ENCODE measurements at places on chromosomes 13 and 19.
A peak's percentile ranks its signal among the peaks of the same experiment; 100 is the strongest.

DNA sequence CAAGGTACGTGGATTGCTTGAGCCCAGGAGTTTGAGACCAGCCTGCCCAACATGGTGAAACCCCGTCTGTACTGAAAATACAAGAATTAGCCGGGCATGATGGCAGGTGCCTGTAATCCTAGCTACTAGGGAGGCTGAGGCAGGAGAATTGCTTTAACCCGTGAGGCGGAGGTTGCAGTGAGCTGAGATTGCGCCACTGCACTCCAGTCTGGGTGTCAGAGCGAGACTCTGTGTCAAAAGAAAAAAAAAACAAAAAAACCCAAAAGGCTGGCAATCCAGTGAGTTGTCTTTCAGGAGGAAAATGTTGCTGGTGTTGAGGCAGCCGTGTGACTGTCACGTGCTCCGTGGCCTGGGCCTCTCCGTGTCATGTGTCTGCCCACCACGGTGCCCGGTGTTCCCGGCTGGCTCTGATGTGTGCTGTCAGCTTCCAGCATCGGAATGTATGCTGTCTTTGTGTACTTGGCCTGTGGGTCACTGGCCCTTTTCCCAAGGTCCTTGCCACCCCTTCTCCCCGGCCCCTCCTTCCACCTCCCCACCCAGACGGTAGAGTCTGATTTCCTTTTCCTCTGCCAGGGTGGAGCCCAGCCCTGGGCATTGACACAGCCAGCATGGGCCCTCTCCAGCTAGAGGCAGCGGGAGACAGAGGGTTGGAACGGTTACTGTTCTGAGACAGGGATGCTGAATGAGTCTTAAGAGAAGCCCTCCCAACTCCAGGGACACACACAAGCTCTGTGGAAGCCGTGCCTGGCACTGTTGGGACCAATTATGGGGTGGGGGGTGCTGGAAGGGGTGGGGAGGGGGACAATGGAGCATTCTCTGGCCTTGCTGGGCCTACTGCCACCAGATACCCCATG, 7.2 kb upstream of the TUBB4A start:
- no peak overlapping the region for H3K27ac ChIP-seq
- H3K36me3 ChIP-seq = no peaks in the 10 kb centered on the region
- DNase-seq = no peak
- no peak overlapping the region for H3K4me3 ChIP-seq

DNA sequence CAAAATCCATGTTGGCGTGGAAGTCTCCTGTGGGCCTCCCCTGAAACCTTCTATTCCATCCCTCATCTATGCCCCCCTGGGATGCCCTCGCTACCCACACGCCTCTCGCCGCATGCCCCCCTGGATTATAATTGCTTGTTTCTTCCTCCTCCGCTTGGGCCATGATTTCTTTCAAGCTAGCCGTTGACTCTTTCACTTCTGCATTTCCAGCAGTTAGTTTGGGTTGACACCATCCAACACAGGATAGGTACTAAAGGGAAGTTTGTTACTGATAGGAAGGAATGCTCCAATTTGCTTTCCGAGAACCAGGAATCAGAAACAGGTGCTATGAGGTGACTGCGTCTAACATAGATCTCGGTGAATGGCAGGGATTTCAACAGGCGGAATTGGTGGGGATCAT, 7.7 kb upstream of the SLC25A15 start:
- H3K27ac ChIP-seq = no peak overlapping the region
- no peaks in the 10 kb centered on the region for H3K36me3 ChIP-seq
- no peak for DNase-seq
- H3K4me1 ChIP-seq = no peaks in the 10 kb centered on the region
- H3K4me3 ChIP-seq = no peak overlapping the region

- no peak within 1 kb of the TSS for H3K27ac ChIP-seq
- H3K4me1 ChIP-seq = peaks cover 4% of the 10 kb centered on the region
- DNase-seq = peak; percentile 78
- H3K4me3 ChIP-seq = no peak within 1 kb of the TSS
- peaks cover 3% of the 10 kb centered on the region for H3K36me3 ChIP-seq
- peaks cover 15% of the 10 kb centered on the region for H3K27me3 ChIP-seq
Measured at GRCh38 chr19:48393559-48394330, at the start of gene GRIN2D. Gene GRIN2D (plus strand): TSS chr19:48393668. CDS start chr19:48398393, 4,725 bp downstream.

GRCh38 chr19:10625762-10626138, 397 bp downstream of the SLC44A2 start:
- H3K4me1 ChIP-seq = no peaks in the 10 kb centered on the region
- DNase-seq = peak; percentile 28
- peak overlapping the region; percentile 47 for H3K4me3 ChIP-seq
- H3K27ac ChIP-seq = peak overlapping the region; percentile 66

- H3K4me3 ChIP-seq = no peak overlapping the region
- peak; percentile 69 for DNase-seq
- no peaks in the 10 kb centered on the region for H3K4me1 ChIP-seq
- H3K27ac ChIP-seq = no peak overlapping the region
- no peaks in the 10 kb centered on the region for H3K36me3 ChIP-seq
- H3K27me3 ChIP-seq = no peaks in the 10 kb centered on the region
Measured at GRCh38 chr19:11278670-11279069, 16.3 kb upstream of the DOCK6 start.

- H3K27me3 ChIP-seq = no peaks in the 10 kb centered on the region
- peak overlapping the region; percentile 58 for H3K27ac ChIP-seq
- peaks cover 2% of the 10 kb centered on the region for H3K36me3 ChIP-seq
- DNase-seq = peak; percentile 99
Measured at GRCh38 chr19:46600384-46601317, 479 bp upstream of the CALM3 start.

DNA sequence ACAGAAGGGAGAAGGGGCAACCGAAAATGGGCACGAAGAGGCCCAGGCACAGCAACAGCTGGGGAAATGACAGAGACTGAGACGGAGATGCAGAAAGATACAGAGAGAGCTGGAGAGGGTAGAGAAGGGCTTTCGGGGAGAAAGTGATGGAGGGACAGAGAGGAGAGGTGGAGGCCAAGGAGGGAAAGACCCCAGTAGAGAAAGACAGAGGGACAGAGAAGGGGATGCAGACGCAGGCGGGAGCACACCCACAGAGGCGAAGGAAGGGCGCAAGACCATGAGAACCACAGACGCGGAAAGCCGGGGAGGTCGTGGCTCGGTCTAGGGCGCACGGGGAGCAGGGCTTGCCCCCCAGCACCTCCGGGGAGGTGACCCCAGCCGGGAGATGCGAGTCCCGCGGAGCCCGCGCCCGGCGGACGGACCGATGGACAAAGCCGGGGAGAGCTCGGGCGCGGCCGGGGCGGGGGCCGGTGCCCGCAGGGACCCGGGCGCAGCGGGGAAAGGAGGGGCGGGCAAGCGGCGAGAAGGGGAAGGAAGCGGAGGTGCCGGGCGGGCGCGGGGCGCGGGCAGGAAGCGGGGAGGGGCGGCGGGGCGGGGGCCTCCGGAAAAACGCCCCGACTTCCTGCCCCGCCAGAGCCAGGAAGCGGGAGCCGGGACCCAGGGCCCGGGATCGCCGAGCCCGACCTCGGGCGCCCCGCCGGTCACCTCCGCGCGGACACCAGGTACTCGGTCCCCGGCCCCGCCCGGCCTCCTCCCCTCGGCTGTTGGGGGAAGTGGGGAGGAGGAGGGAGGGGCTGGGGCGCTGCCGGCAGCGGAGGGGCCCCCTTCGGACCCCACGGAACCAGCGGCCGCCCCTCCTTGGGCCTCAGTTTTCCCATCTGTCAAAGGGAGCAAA, at the start of gene ARHGEF1:
ARHGEF1 (plus strand) TSS at position 617 of the 895 bp plus-strand sequence. CDS start 4,899 bp downstream, outside the sequence.
- H3K27ac ChIP-seq = no peak within 1 kb of the TSS
- no peak for DNase-seq
- H3K4me1 ChIP-seq = peaks cover 10% of the 10 kb centered on the region
- H3K36me3 ChIP-seq = no peaks in the 10 kb centered on the region
- H3K4me3 ChIP-seq = peak within 1 kb of the TSS; percentile 93

GRCh38 chr19:31170046-31170445, 179.2 kb downstream of the TSHZ3 start:
- no peaks in the 10 kb centered on the region for H3K27me3 ChIP-seq
- no peak for DNase-seq
- H3K4me1 ChIP-seq = no peaks in the 10 kb centered on the region

DNA sequence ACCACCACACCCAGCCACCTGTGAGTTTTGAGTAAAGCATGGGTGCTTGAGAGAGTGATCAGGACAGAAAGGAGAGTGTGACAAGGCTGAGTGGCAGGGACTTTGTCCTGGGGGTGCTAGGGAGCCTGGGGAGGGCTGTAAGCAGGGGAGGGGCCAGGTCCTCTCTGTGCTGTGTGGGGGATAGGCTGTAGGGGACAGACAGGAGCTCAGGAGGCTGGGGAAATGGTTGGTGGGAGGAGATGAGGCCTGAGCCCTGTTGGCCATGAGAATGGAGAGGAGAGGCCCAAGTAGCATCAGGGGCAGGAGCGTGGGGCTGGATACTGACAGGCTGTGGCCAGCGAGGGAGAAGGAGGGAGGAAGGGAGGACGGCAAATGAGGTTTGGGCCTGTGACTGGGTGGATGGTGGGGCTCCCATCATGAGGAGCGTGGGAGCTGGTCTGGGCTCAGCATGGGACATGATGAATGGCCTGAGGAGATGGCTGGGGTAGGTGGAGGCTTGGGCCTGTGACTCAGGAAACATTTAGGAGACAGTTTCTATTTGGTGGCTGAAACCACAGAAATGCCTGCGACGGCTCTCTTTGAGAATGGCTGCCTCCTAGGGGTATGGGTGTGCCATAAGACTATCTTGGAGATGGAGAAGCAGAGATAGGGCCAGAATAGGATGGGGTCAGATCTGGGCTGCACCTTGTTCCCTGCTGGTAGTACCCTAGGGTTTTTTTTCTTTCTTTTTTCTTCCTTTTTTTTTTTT, 25.0 kb downstream of the GRIN2D start:
- H3K4me3 ChIP-seq = no peak overlapping the region
- no peaks in the 10 kb centered on the region for H3K27me3 ChIP-seq
- peak; percentile 68 for DNase-seq
- H3K27ac ChIP-seq = no peak overlapping the region
- H3K4me1 ChIP-seq = no peaks in the 10 kb centered on the region

GRCh38 chr19:41682437-41682836, 5.6 kb downstream of the CEACAM7 start:
- H3K36me3 ChIP-seq = no peaks in the 10 kb centered on the region
- no peak for DNase-seq
- no peak overlapping the region for H3K4me3 ChIP-seq
- no peak overlapping the region for H3K27ac ChIP-seq
- no peaks in the 10 kb centered on the region for H3K27me3 ChIP-seq
- no peaks in the 10 kb centered on the region for H3K4me1 ChIP-seq

DNA sequence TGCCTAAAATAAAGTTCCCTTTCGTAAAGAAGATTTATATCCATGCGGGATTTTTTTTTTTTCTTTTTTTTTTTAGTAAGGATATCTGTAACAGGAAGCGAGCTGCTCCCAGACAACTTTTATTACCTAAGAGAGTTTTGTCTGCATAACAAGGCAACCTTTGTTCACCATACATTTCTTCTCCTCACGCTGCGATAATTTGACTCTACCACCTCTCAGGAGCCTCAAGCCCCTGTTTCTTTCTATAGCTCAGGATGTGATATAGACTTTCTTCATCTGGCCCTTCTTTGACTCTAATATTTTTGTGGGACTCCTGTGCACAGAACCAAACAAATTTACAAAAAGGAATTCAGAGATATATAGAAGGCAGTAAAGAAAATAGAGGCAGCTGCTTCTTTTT, 1053.7 kb upstream of the SPRY2 start:
- no peaks in the 10 kb centered on the region for H3K4me1 ChIP-seq
- DNase-seq = no peak

DNA sequence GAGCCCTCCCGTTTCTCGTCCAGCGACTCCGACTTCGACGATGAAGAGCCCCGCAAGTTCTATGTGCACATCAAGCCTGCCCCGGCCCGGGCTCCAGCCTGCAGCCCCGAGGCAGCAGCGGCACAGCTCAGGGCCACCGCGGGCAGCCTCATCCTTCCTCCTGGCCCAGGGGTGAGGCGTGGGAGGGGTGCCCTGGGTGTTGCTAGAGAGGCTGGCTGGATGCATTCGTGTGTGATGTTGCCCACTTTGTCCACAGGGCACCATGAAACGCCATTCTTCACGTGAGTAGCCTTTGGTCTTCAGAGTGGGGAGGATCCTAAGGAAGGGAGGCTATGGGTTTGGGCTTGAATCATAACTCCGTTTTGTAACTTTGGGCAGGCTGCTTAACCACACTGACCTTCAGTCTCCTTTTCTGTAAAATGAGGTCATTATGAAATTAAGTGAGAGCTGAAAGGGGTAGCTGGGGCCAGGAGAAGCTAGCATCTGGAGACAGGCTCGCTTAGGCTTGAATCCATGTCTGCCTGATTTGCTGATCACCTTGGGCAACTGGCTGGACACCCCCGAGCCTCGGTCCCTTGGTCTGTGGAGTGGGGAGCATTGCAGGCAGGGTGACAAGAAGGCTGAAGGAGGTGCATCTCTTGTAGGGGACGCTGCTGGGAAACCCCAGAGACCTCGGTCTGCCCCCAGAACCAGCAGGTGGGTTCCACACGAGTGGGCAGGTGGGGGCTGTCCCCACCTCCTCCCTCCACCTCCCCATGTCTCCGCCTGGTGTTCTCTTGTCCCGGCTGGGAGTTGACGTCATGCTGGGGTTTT, 18.7 kb upstream of the B3GNT3 start:
- peaks cover 3% of the 10 kb centered on the region for H3K4me1 ChIP-seq
- H3K27ac ChIP-seq = no peak overlapping the region
- no peak for DNase-seq

DNA sequence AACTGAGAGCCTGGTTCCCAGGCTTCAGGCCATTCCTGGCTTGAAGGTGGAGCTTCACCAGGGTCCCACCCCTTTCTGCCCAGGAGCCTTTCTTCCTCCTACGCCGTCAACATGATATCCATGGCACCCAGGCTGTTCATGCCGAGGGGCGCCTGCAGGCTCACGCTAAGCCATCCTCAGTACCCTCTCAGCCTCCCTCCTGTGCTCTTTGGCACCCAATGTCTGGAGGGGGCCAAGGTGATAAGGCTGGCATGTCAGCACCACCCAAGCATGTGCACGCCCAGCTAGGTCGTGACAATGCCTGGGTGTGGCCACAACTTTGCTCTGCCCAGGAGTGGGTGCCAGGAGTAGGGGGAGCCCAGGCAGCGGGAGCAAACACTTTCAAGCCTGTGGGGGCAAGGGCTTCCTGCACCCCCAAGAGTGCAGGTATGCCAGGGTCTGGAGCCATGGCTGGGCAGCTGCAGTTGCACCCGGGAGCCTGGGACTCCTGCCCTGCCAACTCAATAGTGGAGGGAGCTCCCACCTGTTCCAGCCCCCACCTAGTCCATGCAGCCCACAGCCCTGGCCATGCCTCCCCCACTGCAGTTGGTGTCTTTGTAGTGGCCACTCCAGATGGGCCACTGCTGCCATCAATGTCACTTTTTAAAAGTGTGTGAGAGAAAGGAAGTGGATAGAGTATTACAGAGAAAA, 219.9 kb downstream of the MAB21L1 start:
- no peaks in the 10 kb centered on the region for H3K4me1 ChIP-seq
- no peak overlapping the region for H3K27ac ChIP-seq
- no peak for DNase-seq
- H3K36me3 ChIP-seq = no peaks in the 10 kb centered on the region
- no peaks in the 10 kb centered on the region for H3K27me3 ChIP-seq
- no peak overlapping the region for H3K4me3 ChIP-seq

- H3K36me3 ChIP-seq = no peaks in the 10 kb centered on the region
- no peak overlapping the region for H3K27ac ChIP-seq
- DNase-seq = peak; percentile 91
- H3K4me3 ChIP-seq = no peak overlapping the region
Measured at GRCh38 chr13:47420568-47420967, 523.7 kb upstream of the HTR2A start.
